Stimulated activated CD4-positive, alpha-beta T cell treated with anti-CD3 and anti-CD28 coated beads, Interleukin-4, amount 100 ng/mL, for 4 hours (primary cell): ENCODE measurements at places on chromosomes 2 and 18.

GRCh38 chr2:151616760-151617339 is 117.4 kb downstream of the NEB start:
- no peak for DNase-seq

DNA sequence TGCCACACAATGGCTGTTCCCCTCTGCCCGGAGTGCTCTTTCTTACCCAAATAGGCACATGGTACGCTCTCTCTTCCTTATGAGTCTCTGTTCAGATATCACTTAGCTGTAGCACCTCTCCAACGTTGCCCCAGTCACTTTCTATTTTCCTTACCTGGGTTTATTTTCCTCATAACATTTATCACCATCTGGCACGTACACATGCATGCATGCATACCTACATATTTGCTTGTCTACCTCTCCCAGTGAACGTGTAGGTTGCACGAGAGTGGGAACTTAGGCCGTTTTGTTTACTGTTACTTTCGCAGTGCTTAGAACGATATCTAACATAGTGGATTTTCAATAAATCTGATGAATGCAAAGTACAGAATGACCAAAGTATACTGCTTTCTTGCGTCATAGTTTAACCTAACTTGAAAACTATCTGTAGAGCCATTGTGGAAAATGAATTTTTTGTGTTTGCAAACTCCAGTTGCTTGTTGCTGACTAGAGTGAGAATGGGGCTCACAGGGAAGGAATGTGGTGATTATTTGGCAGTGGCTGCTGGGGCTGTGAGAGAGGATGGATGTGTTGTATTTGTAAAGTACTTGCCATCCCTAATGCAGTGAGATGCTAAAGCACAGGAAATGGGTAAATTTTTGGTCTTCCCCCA is 47.1 kb downstream of the ACSL3 start:
- no peak for DNase-seq

DNA sequence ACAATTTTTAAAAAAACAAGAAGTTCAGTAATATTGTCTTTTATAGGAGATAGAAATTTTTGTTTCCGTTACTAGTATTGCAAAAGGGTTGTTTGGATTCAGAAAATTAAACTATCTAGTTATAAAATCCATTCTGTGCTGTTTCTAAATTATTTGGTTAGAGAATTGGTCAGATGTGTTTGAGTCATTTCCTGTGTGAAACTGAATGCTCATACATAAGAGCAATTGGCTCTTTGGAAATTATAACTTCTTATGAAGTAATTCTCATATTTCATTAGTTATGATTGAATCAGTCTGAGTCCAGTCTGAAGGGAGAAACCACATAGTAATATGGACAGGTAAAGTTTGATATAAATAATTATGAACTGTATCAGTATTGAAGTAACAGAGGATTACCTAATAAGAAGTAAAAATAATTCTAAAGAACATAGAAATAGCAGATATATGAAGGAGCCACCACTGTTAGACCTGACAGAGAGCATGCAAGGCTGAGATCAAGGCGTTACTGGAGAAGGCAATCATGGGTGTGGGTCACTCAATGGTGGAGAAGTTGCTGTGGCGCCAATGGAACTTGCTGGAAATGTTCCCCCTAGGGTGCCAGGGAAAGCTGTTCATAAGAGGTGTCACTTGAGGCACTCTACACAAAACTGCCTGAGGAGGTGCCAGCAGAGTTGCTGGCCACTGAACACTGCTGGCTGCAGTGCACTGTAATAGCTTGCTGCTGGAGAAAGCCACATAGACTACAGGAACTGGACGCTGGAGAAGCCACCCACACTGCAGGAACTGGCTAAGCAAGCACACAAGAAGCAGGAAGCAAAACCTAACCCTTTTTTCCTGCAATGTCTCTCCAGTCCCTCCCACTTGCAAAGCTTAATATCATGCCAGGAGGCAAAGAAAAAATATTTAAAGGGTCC is 18.0 kb upstream of the FAP start:
- no peak for DNase-seq

GRCh38 chr2:216735086-216735485 is 39.7 kb upstream of the IGFBP5 start:
- DNase-seq, result no peak

GRCh38 chr2:23388756-23389514 is 4.0 kb downstream of the KLHL29 start:
- DNase-seq, result no peak

- no peak for DNase-seq
Observed at GRCh38 chr18:3441290-3441689, 8.7 kb upstream of the TGIF1 start.

DNA sequence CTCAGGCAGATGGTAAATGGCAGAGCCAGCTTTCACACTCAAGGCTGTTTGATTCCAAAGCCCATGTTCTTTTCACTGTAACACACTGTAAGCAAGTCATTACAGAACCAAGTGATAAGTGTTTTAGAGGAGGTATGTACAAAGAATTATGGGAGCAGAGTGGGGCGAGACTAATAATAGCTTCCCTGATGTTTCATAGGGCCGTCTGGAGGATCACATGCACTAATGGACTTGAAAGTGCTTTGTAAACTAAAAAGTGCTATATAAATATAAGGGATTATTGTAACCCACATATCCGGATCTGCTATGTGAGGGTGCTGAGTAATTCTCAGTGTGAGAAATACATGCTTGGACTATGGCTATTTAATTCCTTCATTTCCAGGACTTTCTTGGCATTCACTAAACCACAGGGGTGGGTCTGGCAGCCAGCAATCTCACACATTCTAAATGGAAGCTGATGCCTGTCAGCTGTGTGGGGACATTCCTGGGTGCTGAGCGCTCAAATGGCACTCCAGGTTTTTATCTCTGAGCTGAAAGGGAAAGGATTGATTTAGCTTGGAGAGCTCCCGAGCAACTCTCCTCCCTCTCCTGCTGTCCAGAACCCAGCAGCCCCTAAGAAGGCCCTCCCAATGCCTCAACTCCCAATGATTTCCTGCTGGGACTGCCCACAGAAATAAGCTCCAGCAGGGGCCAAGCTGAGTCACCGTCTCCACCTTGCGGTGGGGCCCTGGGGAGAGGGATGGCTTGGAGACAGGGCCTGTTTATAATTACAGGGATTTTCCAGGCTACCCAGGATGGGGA is 222.8 kb downstream of the SOX11 start:
- no peak for DNase-seq

- DNase-seq, result no peak
Observed at GRCh38 chr18:13241083-13241892, 22.7 kb downstream of the LDLRAD4 start.

GRCh38 chr2:84839851-84840250 is 41.0 kb downstream of the TRABD2A start:
- DNase-seq, result no peak

DNA sequence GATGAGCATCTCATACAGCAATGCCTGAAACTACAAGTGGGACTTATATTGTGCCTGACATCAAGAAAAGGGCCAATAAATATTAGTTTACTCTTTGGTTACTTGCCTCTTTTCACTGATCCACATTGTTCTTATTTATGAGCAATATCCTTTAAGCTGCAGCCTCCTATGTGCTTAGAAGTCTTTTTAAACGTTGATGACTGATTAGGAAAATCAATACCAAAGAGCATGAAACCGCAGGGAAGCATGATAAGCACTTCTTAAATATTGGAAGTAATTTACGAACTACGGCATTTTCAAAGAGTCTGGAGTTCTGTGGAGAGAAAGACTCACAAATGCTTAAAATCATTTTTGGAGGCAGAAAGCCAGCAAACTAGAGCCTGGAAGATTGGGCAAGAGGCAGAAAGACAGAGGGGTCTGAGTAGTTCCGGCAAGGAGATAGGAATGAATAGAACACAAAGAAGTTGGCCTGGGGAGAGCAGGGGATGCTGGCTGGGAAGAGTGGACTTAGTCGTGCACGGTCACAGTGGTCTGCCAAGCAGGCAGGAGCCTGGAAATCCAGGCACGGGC is 122.6 kb upstream of the NOSTRIN start:
- DNase-seq, result no peak

- no peak for DNase-seq
Observed at GRCh38 chr2:29747786-29748470, 173.5 kb downstream of the ALK start.

DNA sequence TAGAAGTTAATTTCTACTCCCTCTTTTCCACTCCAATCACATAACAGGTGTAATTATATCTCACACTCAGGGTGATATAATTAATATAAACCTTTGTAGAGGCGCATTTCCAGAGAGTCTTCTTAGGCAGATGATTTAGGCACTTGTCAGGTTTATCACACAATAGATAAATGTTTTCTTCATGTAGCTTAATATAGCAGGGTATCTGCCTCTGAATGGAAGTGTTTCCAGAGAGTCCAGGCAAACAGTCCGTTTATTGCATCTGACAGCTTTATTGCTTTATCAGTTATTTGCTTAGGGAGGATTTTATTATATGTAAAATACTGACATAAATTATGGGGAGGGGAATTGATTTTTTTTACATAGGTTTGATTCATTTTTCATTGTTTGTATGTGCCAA is 766.3 kb downstream of the SLC4A3 start:
- DNase-seq, result no peak
